ENCODE measurements at places on chromosomes 3 and 15.

GRCh38 chr3:151925876-151926275 lies 52.4 kb downstream of the SUCNR1 start:
- DNase-seq: no peak

GRCh38 chr15:95610945-95611344 lies 719.6 kb upstream of the NR2F2 start:
- DNase-seq: no peak

DNA sequence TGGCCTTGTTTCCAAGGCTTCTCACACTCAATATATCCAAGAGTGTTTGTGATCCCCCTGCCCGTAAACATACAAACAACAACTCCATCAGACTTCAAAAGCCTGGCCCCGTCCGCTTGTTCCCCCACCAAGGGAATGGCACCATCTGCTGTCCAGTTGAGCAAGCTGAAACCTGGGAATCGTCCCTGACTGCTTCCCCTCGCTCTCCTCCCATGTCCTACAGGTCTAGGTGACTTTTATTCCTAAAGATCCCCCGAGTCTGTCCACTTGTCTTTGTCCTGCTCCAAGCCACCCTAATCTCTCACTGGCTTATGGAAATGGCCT lies 27.9 kb upstream of the FAM174B start:
- DNase-seq: no peak

- DNase-seq: no peak
These were observed 147.3 kb upstream of the TRIM42 start for GRCh38 chr3:140530603-140531002.

Measured in NCI-H510A (cell line).